ENCODE measurements at places on chromosomes 3 and 15.

DNA sequence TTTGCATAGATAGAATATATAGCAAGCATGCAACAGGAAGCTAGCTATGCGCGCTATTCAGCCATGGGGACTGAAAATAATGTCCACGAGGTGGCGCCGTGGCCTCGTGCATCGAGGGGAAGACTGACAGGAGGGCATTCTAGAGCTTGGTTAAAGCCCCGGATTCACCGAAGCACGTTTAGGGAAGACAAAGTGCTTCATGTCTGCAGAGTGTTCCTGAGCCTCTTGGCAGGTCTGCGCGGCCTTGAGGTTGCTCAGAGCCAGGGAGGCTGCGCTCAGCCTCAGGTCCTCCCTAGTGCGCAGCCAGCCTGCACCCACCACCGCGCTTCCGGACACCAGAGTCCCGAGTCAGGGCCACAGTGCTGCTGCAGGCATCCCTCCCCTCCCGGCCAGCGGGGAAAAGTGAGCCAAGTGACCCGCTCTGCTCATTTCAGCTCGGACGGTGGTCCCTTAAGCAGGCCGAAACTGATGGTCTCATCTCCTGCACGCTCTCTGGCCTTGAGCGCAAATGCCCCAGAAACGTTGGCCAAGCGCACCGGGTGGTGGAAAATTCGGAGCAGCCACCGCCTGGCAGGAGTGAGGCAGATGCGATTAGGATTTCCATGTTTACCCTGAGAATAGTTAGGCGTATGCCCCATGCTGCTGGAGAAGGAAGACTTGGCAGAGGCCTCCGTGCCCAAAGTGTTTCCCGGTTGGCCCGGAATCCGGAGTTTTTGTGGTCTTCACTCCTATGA, 24.8 kb downstream of the GABRA5 start:
- DNase-seq: no peak

GRCh38 chr15:92074101-92074500, 220.6 kb downstream of the SLCO3A1 start:
- DNase-seq: no peak

DNA sequence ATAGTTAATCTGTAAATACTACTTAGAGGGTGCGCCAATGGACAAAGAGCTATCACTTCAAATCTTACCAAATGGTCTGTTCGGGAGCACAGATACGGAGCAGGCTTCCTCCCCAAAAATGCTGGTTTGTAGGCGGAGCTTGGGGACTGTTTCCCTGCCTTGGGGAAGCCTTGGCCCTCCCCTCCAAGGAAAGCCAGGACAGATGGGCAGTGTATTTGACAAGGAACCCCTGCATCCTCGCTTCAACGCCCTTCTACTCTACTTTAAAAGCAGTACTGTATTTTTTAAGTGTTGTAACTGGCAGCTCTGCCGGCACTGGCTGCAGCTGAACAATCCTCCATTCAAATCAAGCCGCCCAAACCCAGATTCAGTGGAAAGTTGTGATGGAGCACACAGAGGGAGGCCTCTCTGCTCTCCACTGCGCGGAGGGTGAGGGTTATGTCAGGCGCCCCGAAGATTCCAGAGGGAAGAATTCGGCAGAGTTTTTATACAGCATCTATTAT, 83.1 kb upstream of the FNDC3B start:
- DNase-seq: no peak

- peak; percentile 61 for DNase-seq
Observed at GRCh38 chr3:30631243-30631904, 25.0 kb downstream of the TGFBR2 start.

GRCh38 chr15:85421116-85421925, 40.9 kb downstream of the AKAP13 start:
- DNase-seq: no peak

DNA sequence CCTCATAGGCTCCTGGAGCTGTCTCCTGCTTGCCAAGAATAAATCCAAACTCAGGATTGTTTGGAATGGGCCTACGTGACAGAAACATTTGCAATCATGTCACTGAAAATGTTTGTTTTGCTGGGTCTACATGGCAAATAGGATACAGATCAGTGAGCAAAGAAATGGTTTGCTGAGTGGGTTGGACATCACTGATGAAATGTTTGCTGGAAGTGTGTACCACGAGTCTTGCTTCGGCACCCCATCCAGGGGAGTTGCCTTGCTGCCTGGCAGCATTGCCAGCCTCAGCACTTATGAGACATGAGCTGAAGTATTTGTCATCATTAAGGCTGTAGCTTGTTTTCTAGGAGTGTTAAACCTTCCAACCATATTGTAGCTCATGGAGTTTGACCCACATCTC, 213.3 kb upstream of the CFAP20DC start:
- DNase-seq: no peak

- DNase-seq: no peak
Observed at GRCh38 chr3:30193625-30194044, 412.8 kb upstream of the TGFBR2 start.

GRCh38 chr3:123412076-123412475, 36.8 kb downstream of the ADCY5 start:
- DNase-seq: no peak

DNA sequence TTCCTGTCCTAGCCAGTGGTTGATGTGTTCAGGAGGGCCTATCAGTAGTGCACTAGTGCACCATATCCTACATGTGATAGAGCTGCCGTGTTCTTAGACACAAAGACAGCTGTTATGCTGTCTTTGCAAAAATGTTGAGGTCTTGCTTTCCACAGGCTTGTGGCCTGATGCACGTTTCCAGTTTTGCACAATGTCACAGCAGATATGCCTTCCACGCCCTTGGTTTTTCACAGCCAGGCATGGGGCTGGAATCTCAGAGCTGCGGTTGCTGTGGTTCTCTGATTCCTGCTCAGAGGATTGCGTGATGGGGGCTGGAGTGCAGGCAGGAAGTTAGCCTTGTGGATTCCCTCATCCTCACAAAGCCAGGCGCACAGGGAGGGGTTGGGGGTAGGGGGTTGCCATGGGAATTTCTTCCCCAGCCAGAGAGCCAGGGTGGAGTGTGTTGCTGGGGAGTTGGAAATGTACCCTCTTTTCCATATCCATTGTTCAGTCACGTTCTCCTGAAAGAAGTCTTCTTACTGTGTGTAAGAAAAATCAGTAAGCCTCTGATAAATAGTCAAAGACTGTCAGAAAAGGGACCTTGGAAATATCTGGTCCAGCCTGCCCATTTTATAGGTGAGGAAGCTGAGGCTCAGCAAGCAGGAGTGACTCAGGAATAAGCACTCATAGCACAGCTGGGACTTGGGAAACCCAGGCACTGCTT, 79.4 kb downstream of the SMAD3 start:
- DNase-seq: peak; percentile 47

- no peak for DNase-seq
Observed at GRCh38 chr3:54243056-54243931, 120.9 kb downstream of the CACNA2D3 start.

- no peak for DNase-seq
Observed at GRCh38 chr3:52193065-52193464, 4.9 kb upstream of the ALAS1 start.

GRCh38 chr3:186870421-186871201, 28.1 kb downstream of the ADIPOQ start:
- no peak for DNase-seq

GRCh38 chr3:149339931-149340309, 6.5 kb upstream of the TM4SF18 start:
- DNase-seq: peak; percentile 38

- no peak for DNase-seq
Observed at GRCh38 chr3:133246119-133246518, 153.7 kb upstream of the BFSP2 start.

DNA sequence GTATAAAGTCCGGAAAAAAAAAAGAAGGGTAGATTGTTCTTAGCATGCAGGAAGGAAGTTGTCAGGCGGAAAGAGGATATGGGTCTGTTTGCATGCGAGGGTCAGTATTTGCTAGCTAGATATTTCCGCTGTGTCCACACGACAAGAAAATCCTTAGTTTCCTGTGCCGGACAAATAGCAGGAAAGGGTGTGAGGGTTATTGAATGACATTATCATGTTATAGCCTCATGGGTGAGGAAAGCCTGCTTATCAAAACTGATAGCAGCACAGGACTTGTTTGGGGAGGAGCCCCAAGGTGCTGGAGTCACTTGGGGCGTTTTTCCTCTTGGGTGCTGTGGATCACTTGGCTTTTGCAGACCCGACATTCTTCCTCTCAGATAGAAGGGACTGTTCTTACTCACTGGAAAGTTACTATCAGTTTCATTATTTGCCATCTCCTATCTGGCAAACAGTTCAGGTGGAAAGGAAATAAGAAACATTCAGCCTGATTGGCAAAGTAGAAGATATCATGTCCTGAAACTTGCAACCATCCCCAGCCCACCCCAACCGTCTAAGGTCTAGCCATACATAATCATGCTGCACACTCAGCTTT, 127.2 kb upstream of the DPH6 start:
- no peak for DNase-seq

DNA sequence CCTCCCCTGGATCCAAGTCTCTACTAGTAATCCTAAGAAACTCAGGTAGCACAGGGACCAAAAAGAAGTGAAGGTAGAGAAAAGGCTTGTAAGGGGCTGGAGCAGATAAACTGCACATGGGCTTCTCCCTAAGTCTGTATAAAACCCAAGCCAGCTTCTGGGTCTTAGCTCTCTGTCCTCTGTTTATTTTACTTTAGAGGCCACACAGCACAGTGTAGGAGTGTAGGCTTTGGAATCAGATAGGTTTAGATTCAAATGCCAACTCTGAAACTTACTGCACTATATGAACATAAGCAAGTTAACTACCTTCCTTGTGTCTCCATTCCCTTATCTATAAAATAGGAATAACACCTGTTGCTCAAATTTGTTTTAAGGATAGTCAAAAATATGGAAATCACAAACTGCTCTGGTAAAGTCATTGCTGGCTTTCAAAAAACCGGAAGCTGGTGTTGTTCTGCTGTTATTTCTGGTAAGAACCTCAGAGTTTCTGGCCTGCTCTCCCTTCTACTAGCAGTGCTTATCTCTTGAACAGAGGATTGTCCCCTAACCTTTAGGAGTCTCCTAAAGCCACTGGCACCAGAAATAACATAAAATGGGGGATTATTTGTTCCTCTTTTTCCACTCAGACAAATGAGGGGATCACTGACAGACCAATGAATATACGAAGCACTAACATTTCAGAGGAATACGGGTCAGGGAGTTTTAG, 33.8 kb downstream of the PIK3R4 start:
- no peak for DNase-seq

GRCh38 chr15:101168898-101169494, 82.9 kb downstream of the CHSY1 start:
- no peak for DNase-seq

- DNase-seq: no peak
Observed at GRCh38 chr3:115975796-115976195, 352.5 kb downstream of the GAP43 start.
